ENCODE measurements at places on chromosomes 13 and 19.

- no peak for DNase-seq
These were observed 158.4 kb upstream of the CSNK1A1L start for GRCh38 chr13:37263871-37264270.

- no peak for DNase-seq
These were observed 1.1 kb downstream of the ZBTB45 start for GRCh38 chr19:58518256-58519086.

DNA sequence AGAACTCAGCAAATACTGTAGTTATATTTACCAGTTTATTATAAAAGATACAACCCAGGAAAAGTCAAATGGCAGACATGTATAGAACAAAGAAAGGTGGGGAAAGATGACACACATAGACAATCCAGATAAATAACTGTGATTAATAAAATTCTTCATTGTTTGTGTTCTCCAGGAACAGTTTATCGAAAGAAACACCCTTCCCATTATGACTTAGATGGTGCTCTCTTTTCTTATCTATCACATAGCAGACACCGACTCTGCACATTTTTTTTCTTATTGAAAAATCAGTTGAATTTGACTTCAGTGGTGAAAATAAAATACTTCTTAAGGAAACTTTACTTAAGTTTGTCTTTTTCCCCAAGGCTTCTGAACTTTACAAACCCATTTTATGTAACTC lies 6.2 kb downstream of the ZNF708 start:
- DNase-seq: no peak

GRCh38 chr13:46278474-46278873 lies 66.7 kb downstream of the LRRC63 start:
- DNase-seq: no peak
